Psoas muscle (tissue), 8 donors: ENCODE measurements at places on chromosomes 5 and 9. TPM values are rescaled to one million over a fixed set of nuclear protein-coding genes. Genes with fewer than 3 reads are reported as not detected.

SPINK13 gene
- total RNA-seq, result not detected

DNA sequence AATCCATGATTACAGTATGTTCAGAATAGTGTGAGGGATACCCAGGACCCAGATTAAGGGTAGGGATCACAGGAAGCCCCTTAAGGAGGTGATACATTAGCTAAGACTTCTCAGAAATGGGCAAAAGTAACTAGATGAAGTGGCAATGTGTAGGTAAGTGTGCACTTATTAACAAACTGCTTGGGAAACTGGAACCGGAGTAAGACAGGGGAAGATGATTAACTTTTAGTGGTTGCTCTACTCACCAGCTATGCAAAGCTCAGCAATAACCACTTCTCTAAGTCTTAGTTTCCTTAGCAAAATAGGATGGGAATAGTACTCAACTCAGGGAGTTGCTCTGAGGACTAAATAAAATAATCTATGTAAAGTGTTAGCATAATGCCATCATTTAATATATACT lies 182.2 kb downstream of the MCTP1 start:
- no peak for DNase-seq

GRM6 gene
- not detected for total RNA-seq

GRCh38 chr9:27520986-27521385 lies 3.1 kb upstream of the IFNK start:
- no peak for DNase-seq

GRCh38 chr5:113806904-113807303 lies 293.4 kb downstream of the YTHDC2 start:
- DNase-seq, result peak; percentile 14

PCDHGB5 gene
- total RNA-seq, result 2.7 TPM

- no peak for DNase-seq
Measured at GRCh38 chr5:143806579-143806978, 5.4 kb upstream of the HMHB1 start.

DNA sequence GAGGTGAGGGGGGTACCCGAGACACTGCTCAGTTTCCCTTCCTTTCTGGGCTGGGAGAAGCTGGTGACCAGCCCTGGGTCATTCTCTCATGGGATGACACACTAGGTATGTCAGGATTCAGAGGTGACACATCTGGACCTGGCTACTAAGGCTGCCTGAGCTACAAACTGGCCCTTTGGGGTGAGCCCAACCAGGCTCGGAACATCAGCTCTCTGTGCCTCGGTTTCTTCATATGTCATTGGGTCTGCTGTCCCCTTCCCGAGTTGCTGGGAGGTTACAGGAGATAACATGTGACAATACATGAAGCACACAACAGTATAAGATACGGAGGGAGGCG lies 11.8 kb downstream of the CARD19 start:
- DNase-seq, result no peak
